Kasumi-1 (cell line): ENCODE measurements at places on chromosomes 7 and 10.

DNA sequence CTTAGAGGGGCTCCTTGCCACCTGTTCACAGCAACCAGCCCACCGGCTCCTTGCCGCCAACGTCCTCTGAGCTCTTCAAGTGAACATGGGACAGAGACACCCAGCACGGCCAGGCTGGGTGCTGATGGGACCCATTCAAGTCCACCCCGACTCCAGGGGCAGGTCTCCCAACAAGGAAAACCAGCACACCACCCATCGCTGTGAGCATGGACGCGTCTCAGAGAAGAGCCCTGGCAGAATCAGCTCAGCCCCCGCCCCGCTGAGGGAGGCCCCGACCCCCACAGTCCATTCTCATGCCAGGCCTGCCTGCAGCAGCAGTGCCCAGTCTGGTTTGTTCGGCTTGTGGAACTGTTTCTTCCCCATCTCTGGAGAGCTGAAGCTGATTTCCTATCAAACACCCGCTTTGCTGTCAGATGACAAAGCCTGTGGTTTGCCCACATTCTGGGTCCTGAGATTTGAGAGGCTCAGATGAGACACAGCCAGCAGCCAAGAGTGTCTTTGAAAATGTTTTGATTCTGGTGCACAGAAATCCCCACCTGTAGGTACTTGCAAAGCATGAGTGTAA is 216.6 kb downstream of the ZMYND11 start:
- DNase-seq: no peak

- peak; percentile 67 for DNase-seq
Observed at GRCh38 chr10:96840841-96841518, 8.9 kb downstream of the LCOR start.

DNA sequence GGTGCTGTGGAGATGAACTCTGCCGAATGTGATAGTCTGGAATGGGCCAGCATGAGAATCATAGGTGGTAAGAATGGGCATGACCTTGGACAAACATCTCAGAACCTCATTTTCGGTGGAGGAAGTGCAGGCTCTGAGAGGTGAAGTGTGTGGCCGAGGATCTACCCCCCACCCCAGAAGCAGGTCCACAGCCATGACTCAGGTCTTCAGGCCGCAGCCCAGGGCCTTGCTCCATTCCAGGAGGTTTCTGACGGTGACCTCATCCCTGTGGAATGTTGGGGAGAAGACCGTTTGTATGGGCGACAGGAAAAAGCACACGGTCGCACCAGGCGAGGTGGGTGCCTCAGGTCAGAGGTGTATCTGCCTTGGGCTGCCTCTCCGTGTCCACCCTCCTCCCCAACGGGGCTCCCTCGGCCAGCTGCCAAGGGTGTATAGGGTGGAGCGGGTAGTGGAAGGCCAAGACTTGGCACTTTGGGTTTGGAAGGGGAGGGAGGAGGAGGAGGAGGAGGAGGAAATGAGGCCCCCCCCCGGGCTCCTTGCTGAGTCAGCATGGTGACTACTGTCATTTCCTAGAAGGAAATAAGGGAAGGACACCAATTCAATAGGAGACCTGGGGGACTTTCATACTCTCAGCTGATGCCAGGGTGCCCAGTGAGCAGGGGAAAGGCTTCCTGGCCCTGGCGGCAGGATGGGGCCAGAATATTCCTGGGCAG is 168.0 kb upstream of the RHEB start:
- no peak for DNase-seq

- no peak for DNase-seq
Observed at GRCh38 chr7:66609176-66609575, 19.5 kb upstream of the KCTD7 start.

- DNase-seq: no peak
Observed at GRCh38 chr10:8044908-8045725, 9.4 kb upstream of the GATA3 start.

GRCh38 chr10:55351431-55351830 is 550.4 kb upstream of the PCDH15 start:
- DNase-seq: no peak

DNA sequence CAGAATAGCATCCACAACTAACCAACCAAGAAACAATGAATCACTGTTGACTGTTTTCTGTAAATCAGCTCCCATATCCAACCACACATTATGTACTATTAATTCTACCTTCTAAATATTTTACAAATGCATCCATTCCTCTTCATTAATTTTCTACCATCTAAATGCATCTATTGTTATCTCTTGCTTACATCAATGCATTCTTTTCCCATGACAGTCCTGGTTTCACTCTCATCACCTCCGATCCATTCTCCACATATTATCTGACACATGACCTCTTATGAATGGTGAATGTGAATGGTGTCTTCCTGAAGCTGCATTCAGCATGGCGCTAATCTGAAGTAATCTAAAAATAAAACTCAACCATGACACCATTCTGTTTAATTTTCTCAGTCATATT is 153.8 kb upstream of the CALCR start:
- DNase-seq: no peak

DNA sequence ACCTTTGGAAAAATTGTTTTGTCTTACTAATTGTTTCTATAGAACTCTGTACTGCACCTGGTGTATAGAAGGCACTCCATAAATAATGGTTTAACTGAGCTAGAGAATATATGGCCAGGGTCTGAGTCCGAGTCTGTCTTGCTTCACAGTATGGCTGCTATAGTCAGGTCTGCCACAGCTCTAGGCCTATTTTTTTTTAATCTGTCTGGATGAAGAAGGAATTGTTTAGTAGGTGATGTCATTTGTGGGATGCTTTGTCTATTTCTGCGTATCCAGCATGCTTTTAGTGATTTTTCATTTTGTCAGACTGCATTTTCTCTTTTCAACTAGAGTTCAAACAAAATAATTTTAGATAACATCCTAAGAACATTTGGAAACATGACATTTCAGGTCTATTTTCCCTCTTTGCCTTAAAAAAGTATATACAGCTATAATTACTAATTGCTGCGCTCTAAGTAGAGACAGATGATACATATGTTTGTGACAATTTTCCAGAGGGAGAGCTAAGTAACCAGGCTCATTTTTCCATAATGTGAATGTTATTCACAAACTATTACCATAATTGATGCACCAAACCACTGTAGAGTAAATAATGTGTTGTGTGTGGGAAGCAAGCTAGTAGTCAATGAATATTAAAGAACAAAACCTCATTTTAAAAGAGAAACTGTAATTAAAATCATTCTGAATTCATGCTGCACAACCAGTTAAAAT is 361.7 kb downstream of the AUTS2 start:
- DNase-seq: no peak

GRCh38 chr10:111338805-111339204 is 262.0 kb downstream of the ADRA2A start:
- DNase-seq: no peak

GRCh38 chr7:151808400-151809145 is 68.3 kb downstream of the PRKAG2 start:
- no peak for DNase-seq

DNA sequence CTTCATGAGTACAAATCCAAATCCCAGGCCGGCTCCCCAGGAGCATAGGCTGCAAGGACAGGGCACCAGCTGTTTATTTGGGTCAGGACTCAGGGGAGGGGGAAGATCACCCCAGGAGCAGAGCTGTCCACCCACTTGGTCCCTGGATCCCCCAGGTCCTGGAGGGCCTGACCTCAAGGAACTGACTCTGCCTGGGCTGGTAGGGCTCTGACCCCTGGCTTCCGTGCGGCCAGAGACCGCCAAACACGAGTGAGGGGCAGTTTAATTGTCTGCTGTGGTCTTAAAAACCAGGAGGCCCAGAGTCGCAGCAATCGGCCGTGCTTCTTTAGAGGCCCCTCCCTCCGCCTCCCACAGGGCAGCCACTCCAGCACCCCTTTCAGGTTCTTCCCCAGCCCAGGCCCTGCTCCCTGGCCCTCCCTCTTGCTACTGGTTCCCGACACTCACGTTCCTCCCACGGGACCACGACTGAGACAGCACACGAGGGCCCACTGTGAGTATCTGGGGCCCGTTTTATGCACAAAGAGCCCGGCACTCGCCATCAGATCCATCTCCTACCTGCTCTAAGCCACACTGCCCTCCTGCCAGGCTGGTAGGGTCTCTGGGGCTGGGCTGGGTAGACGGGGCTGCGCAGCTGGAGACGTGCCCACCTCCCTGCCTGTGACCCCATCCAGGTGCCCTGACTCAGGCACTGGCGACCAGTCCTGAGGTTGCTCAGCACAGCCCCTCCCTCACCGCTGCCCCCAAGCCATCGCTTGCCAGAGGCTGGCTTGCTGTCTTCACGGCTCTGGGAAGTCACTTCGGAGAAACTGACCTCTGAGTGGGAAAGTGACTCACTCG is 30.0 kb upstream of the CFAP46 start:
- DNase-seq: no peak

DNA sequence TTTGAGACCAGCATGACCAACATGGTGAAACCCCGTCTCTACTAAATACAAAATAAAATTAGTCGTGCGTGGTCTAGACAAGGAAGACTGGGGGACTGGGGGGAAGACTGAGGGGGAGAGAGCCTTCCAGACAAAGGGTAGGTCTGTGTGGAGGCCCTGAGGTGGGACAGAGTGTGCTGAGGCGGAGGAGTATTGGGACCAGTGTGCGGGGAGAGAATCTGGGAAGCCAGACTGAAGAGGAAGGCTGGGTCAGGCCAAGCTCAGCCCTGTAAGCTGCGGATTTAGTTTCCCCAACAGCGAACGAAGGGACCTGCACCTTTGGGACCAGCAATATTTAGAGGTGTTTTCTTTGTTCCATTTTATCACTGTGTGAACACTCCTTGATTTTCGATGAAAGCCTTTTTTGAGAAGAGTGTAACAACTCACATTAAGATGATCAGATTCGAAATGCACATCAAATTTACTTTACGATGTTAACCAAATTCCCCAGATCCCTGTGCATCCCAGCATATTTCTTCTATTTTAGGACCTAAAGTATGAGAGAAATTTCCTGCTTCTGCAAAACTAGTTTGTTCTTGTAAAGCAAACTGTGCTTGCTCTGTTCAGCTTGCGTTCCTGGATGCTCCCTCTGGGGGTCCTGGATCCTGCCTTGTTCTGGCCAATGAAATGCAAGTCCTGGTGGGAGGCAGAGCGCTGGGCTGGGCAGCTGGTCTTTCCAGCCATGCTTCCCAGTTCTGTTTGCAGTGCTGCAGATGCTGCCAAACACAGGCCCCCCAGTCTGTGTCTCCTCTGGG is 39.4 kb downstream of the PLAU start:
- no peak for DNase-seq
